Hematopoietic multipotent progenitor cell treated with erythropoietin and hydrocortisone succinate and interleukin-3 and kit ligand, for 6 days (in vitro differentiated cells): ENCODE measurements at places on chromosomes 6 and 20.

DNA sequence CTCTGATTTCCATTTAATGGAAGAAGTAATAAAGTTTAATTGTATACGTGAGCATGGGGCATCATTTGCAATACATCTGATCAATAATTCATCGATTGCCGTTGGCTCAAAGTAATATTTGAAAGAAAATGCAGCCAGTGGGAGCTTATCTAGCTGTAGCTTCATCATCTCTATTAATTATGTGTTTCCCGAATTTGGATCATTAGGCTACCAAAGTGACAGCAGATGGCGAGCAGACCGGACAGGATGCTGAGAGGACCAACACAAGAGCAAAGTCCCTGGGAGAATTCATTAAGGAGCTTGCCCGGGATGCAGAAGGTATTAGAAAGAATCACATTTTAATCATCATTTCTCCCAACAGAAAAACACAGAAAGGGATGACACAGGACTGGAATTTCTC lies 327.1 kb downstream of the ARHGAP18 start:
- DNase-seq = no peak

DNA sequence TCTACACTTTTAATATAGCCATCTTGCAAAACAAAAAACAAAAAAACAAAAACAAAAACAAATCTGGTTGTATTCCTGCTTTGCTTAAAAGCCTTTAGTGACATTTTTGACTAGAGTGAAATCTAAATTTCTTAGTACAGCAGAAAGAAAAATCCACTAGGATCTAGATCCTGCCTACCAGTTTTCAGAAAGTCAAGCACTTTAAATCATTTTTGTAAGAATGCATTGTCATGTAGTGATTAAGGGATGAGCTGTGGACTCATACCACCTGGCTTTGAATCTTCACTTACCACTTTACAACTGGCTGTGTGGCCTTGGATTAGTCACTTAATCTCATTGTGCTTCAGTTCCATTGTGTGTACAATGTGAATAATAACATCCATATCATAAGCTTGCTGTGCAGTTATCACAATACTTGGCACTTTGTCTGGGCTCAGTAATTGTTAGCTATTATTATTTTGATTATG lies 4.0 kb downstream of the MKKS start:
- no peak for DNase-seq

DNA sequence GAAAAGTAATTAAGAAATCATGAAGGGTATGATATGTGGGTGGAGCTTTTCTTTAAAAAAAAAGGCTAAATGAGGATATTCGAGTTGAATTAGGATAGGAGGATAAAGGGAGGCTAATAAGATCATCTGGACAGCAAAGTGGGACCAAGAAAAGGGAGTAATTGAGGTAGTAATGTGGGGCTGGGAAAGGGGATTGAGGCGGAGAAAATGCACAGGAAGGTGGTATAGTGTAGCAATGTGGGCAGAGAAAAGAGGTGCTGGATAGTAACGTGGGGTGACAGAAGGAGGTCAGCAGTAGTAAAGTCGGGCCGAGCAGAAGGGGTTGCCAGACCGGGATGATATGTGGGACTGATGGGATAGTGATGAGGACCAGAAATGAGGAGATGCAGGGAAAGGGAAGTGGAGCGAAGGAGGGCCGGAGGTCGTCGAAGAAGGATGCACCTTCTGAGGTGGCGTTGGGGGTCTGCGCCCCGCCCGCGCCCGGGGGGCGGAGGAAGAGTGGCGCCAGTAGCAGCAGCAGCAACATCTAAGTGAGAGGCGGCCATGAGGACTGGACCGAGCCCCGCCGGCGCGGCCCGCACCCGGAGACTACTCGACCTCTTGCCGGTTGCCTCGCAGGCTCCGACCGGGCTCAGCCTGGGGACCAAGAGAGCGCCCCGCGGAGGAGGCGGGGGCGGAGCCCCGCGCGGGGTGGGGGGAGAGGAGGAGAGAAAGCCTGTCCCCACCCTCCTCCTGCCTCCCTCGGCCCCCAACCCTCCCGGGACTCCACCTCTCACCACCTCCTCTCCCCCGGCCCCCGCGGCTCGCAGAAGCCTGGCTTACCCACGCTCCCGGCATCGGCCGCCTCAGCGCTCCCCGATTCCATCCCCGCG lies 887 bp downstream of the GABBR1 start:
- no peak for DNase-seq

GRCh38 chr6:97919631-97920030 lies 636.6 kb upstream of the MMS22L start:
- no peak for DNase-seq

- DNase-seq = no peak
Measured at GRCh38 chr20:63651942-63652191, 1.4 kb downstream of the STMN3 start.

DNA sequence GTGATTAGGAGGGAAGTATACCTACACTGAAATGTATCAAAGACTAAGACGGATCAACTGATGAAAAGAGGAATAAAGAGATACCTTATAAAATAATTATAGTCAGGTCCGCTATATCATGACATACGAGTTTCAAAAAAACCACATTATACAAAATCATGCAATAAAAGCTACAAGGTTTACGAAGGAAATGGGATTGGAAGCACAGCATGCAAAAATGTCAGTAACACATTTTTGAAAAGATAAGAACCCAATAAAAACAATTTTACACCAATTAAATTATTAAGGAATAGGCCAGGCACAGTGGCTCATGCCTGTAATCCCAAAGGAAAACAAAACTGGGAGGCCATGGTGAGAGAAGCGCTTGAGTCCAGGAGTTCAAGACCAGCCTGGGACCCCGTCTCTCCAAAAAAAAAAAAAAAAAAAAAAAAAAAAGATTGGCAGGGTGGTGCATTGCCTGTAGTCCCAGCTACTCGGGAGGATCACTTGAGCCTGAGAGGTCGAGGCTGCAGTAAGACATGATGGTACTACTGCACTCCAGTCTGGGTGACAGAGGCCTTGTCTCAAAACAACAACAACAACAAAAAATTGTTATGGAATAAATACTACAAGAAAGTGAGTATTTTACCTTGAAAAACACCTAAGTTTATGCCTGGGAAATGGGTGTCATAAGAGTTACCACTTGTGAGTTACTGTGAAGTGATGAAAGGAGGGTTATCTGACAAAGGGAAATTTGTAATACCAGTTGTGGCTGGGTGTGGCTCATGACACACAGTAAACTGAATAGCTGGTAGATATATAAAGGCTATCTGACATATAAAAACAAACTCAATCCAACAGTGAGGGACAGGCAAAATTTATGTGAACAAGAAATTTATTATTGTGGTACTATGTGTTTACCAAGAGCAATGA lies 45.2 kb downstream of the RANBP9 start:
- peak; percentile 85 for DNase-seq

GRCh38 chr6:150211700-150212511 lies 69.1 kb downstream of the PPP1R14C start:
- DNase-seq = no peak

DNA sequence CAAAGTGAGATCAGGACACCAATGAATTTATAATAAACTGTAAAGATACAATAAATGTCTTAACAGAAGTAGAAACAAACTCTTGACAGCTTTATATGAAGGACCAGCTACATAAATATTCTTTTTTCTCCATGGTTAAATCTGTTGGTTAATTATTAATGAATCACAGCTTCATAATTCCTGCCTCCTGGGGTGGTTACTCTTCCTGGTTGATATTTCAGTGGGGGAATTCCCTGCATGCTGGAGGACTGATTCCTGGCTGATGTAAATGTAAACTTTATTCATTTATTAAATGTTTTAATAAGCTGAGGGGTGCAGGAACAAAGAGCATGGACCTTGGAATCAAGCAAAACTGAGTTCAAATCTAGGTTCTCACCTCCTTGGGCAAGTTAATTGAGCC lies 16.2 kb upstream of the RCAN2 start:
- DNase-seq = no peak

DNA sequence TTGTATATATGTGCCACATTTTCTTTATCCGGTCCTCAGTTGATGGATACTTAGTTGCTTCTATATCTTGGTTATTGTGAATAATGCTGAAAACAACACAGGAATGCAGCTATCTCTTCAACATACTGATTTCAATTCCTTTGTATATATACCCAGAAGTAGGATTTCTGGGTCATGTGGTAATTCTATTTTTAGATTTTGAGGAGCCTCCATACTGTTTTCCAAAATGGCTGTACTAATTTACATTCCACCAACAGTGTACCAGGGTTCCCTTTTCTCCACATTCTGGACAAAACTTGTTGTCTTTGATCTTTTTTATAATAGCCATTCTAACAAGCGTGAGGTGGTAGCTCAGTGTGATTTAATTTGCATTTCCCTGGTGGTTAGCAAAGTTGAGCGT lies 1.6 kb downstream of the SIRT5 start:
- DNase-seq = no peak

DNA sequence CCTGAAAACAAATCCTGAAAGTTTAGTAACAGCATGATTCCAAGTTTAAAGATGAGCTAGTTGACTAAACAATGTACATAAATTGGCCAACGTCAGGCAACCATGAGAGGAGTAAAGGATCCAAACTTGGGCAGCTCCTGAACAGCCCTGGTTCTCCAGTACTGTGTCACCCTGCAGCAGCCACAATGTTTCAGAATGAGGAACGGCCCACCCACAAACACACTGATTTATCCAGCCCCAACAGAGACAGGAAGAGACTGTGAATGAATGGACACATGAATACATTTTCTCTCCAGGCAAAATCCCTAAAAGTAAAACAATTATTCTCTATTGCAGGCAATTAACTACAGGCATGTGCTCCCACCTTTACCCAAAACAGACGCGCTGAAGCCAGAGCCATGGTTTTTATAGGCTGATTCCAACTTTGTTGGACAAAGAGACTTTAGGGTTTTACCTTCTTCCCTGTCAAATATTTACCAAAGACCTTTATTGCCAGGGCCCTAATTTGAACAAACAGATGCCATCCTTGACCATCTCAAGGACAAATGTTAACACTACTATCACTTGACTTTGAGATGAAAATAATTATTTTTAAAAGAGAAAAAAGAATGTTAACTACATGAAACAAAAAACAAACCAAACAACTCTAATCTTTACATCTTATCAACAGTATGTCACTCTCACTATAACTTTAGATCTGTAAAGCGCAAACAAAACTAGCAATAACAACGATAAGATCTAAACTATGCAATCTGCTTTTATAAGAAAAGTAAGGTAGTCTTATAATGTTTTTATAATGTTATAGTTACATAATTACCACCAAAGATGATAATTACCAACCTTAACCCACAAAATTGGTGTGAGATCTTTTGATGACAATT lies 22.9 kb downstream of the CNKSR3 start:
- no peak for DNase-seq

DNA sequence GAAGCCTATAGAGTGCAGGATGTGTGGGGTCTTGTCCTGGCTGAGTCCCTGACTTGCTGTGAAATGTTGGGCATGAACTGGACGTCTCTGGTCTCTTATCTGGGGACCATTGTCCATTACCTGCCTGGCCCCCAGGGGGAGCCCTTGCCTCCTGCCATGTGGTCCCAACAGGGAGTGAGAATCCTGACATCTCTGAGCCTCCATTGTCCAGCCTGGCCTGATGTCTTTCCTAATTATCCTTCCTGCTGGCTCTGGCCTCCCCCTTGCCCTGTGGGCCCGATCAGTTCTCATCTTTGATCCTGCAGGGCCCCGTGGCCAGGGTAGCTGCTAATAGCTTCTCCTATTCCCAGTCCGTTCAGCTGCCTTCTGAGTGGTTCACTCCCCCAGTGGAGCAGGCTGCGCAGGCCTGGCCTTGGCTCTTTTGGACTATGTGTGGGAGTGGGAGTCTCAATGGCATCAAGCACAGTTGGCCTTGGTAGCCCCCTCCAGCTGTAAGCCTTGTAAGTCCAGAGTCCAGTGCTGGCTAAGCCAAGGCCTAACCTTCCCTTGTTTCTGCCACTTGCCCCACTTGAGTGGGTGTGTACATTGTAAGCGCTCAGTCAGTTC lies 77.9 kb upstream of the RALY start:
- DNase-seq = peak; percentile 64

- DNase-seq = no peak
Measured at GRCh38 chr20:39773380-39774000, 811.3 kb downstream of the DHX35 start.
